ENCODE measurements at places on chromosomes 7 and 10.
A peak's percentile ranks its signal among the peaks of the same experiment; 100 is the strongest.

DNA sequence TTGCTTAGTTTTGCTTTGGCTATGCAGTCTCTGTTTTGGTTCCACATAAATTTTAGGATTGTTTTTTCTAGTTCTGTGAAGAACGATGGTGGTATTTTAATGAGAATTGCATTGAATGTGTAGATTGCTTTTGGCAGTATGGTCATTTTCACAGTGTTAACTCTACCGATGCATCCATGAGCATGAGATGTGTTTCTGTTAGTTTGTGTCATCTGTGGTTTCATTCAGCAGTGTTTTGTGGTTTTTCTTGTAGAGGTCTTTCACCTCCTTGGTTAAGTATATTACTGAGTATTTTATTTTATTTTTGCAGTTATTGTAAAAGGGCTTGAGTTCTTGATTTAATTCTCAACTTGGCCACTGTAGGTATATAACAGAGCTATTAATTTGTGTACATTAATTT, 78.2 kb upstream of the ZNF92 start:
- DNase-seq, result no peak
- no peak overlapping the region for H3K4me3 ChIP-seq
- H3K27ac ChIP-seq, result no peak overlapping the region
- no peaks in the 10 kb centered on the region for H3K36me3 ChIP-seq

- H3K4me1 ChIP-seq, result no peaks in the 10 kb centered on the region
- no peaks in the 10 kb centered on the region for H3K36me3 ChIP-seq
- no peak overlapping the region for H3K4me3 ChIP-seq
- no peak for DNase-seq
- H3K27me3 ChIP-seq, result no peaks in the 10 kb centered on the region
Measured at GRCh38 chr7:106671160-106671559, 10.2 kb upstream of the CCDC71L start.

- H3K27me3 ChIP-seq, result no peaks in the 10 kb centered on the region
- H3K36me3 ChIP-seq, result no peaks in the 10 kb centered on the region
- no peak overlapping the region for H3K4me3 ChIP-seq
Measured at GRCh38 chr10:33817605-33818004, 483.1 kb upstream of the NRP1 start.

DNA sequence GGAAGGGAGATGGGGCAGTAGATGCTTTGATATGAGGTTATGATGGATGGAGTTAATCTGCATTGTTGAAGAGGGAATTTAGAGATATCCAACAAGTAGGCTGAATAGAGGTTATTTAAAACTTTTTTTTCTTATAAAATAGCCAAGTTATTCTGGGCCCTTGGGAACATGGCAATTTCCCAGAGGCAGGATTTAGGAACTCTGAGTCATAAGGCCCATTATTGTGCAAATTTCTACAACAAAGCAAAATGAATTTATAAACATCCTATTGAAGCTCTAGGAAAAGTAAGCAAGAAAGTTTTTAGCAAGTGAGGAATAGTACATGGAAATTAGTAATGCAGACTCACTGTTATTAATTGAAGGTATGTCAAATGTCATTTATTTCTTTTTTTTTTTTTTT, 160.9 kb upstream of the NPY start:
- DNase-seq, result no peak
- no peaks in the 10 kb centered on the region for H3K27me3 ChIP-seq
- no peak overlapping the region for H3K4me3 ChIP-seq
- no peaks in the 10 kb centered on the region for H3K4me1 ChIP-seq

- H3K36me3 ChIP-seq, result no peaks in the 10 kb centered on the region
- no peak overlapping the region for H3K4me3 ChIP-seq
- H3K27ac ChIP-seq, result no peak overlapping the region
- no peaks in the 10 kb centered on the region for H3K4me1 ChIP-seq
- no peak for DNase-seq
Measured at GRCh38 chr10:121702351-121703320, 104.4 kb upstream of the FGFR2 start.

GRCh38 chr10:83801983-83802382, 337.3 kb upstream of the GHITM start:
- no peak overlapping the region for H3K4me3 ChIP-seq
- DNase-seq, result no peak
- no peaks in the 10 kb centered on the region for H3K36me3 ChIP-seq
- H3K27ac ChIP-seq, result no peak overlapping the region
- H3K4me1 ChIP-seq, result no peaks in the 10 kb centered on the region

- H3K4me1 ChIP-seq, result no peaks in the 10 kb centered on the region
- H3K27ac ChIP-seq, result no peak overlapping the region
- no peak overlapping the region for H3K4me3 ChIP-seq
- no peak for DNase-seq
Measured at GRCh38 chr7:3807824-3808223, 506.8 kb downstream of the SDK1 start.

DNA sequence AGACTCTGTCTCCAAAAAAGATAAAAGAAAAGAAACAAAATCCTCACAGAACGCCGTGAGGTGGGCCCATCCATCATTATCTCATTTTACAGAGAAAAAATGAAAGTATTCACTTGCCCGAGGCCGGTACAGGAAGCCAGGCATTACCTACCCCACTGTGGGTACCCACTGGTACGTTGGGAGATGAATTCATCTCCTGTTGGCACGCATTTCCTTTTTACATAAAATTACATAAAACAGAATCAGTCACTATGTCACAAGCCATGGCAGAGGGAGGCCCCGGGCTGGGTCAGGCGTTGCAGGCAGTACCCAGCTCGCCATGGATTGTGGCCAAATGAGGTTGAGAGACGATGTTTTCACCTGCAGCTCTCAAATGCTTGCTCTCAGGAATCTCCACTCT, 38.6 kb upstream of the TNRC18 start:
- H3K27me3 ChIP-seq, result no peaks in the 10 kb centered on the region
- no peak overlapping the region for H3K4me3 ChIP-seq
- H3K4me1 ChIP-seq, result peaks cover 14% of the 10 kb centered on the region
- no peak for DNase-seq

DNA sequence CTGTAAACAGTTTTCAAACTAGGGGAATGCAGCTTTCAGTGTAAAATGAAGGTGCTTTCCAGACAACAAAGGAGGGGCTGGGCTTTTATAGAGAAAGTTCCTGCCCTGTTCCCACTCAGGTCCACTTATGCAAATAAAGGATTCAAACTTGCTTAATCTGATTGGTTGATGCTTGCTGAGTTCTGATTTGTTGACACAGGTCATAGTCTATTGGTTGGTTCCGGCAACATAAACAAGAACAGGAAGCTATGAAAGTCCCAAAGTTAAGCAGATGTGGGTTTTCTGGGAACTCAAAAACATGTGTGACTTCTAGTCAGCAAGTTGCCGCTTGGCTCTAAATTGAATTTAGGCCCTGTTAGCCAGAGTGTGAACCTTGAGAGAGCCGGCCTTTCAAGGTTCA, 194.2 kb upstream of the SVIL start:
- H3K27ac ChIP-seq, result peak overlapping the region; percentile 27
- H3K4me3 ChIP-seq, result no peak overlapping the region
- H3K36me3 ChIP-seq, result no peaks in the 10 kb centered on the region
- H3K27me3 ChIP-seq, result no peaks in the 10 kb centered on the region

- H3K4me1 ChIP-seq, result no peaks in the 10 kb centered on the region
- no peak for DNase-seq
- no peak overlapping the region for H3K4me3 ChIP-seq
Measured at GRCh38 chr10:822661-823367, 108.7 kb downstream of the LARP4B start.

DNA sequence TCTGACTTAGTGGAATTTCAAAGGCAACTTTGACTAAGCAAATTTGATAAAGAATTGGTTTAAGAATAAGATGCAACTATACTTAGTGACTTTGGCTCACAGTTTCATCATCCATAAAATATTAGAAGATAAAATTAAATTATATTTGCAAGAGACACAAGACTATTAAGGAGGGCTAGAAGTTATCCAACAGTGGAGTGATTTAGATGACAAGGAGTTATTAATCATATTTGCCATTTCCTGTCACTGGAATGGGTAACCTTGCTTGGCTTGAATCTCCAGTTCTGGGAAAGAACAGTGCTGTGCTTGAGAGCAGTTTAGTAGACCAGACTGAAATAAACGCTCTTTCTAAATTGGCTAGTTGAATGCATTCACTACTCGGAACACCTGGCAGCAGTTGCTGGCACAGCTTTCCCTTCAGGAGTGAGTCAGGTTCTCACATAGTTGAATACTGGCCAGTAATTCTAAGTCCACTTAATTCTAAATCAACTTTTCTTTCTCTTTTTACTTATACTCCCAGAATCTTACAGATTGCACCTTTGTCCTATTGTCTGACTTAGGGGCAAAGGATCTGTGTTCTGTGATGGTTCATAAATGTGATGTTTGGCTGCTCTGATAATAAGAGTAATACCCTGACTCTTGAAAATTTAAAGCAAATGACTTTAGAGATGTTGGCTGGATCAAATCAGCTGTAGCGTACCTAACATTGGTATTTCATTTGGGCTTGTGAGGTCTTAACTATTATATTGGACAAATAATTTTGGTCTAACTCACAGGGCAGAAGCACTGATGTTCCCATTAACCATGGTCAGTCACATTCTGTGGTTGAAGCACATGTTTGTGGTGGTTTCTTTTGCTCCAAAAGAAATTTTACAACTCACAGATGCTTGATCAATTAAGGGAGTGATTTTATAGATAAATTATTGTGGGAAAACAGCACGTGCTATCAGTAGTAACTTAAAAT, 16.6 kb downstream of the STMP1 start:
- H3K4me3 ChIP-seq, result no peak overlapping the region
- peaks cover 23% of the 10 kb centered on the region for H3K4me1 ChIP-seq
- H3K27ac ChIP-seq, result no peak overlapping the region
- H3K36me3 ChIP-seq, result no peaks in the 10 kb centered on the region

- no peak overlapping the region for H3K27ac ChIP-seq
- peaks cover 21% of the 10 kb centered on the region for H3K36me3 ChIP-seq
- no peaks in the 10 kb centered on the region for H3K27me3 ChIP-seq
- no peaks in the 10 kb centered on the region for H3K4me1 ChIP-seq
Measured at GRCh38 chr7:116560021-116560970, 35.5 kb downstream of the CAV1 start.

DNA sequence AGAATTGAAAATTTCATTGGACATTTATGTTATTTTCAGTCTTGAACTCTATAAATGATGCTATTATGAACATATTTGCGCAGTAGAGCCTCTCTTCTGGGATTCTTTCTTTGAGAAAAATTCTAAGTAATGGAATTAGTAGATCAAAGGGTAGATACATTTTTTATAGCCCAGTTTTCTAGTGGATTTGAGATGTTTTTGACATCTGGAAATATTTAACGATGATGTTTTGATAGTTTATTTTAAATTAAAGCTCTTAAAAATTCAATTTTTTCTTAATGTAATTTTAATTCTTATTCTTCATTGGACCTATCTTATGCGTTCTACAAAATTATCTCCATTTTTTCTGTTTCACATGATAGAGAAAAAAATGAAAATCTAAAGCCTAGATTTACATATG, 103.0 kb downstream of the ADAM22 start:
- H3K27me3 ChIP-seq, result no peaks in the 10 kb centered on the region
- H3K4me1 ChIP-seq, result no peaks in the 10 kb centered on the region
- H3K27ac ChIP-seq, result no peak overlapping the region
- H3K36me3 ChIP-seq, result no peaks in the 10 kb centered on the region
- no peak overlapping the region for H3K4me3 ChIP-seq

GRCh38 chr10:88651101-88651551, 13.1 kb upstream of the LIPF start:
- no peak overlapping the region for H3K4me3 ChIP-seq
- DNase-seq, result no peak
- no peak overlapping the region for H3K27ac ChIP-seq

DNA sequence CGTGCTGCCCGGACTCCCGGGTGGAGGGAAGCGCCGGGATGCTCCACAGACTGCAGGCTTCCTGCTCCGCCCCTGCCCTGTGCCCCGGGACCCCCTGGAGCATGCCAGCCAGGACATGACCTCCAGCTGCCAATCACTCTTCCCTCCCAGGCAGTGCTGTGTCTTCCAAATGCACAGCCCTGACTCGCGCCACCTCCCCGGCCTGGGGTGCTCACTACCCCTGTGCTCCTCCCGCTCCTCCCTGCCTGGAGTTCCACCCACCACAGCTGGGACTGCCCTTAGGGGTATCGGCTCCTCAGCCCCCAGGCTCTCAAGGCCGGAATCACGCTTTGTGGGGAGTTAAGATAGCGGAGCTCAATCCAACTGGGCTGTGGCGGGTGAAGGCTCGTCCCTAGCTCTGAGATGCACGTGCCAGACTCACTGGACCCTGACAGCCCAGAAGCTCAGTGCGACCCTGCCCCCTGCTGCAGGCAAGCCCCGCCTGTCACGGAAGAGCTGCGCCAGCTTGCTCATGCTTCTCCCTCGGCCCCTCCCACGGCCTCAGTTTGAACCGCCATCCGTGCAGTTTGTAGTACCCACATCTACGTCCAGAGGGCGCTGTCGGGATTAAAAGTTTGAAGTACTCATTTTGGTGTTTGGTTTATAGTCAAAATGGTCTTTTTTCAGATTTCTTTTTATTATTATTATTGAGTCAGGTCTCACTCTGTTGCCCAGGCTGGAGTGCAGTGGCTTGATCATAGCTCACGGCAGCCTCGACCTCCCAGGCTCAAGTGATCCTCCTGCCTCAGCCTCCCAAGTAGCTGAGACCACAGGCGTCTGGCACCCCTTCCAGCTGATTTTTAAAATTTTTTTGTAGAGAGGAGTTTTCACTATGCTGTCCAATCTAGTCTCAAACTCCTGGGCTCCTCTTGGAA, 142.5 kb upstream of the TCERG1L start:
- no peak overlapping the region for H3K27ac ChIP-seq
- DNase-seq, result no peak
- H3K4me3 ChIP-seq, result peak overlapping the region; percentile 30
- no peaks in the 10 kb centered on the region for H3K27me3 ChIP-seq

DNA sequence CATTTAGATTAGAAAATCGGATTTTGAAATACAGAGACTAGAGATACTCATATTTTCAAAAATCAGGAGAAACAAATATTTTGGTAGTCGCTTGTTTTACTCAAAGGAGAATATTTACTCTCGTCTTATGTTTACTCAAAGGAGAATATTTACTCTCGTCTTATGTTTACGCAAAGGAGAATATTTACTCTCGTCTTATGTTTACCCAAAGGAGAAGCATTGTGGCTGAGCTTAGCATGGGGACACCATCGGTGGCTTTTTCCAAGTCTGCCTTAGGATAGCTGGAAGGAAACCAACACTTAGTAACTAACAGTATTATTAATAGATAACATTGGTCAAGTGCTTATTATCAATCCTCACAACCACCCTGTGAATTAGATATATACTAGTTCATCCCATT, 71.8 kb downstream of the SNX10 start:
- no peaks in the 10 kb centered on the region for H3K27me3 ChIP-seq
- H3K36me3 ChIP-seq, result no peaks in the 10 kb centered on the region
- no peak for DNase-seq

DNA sequence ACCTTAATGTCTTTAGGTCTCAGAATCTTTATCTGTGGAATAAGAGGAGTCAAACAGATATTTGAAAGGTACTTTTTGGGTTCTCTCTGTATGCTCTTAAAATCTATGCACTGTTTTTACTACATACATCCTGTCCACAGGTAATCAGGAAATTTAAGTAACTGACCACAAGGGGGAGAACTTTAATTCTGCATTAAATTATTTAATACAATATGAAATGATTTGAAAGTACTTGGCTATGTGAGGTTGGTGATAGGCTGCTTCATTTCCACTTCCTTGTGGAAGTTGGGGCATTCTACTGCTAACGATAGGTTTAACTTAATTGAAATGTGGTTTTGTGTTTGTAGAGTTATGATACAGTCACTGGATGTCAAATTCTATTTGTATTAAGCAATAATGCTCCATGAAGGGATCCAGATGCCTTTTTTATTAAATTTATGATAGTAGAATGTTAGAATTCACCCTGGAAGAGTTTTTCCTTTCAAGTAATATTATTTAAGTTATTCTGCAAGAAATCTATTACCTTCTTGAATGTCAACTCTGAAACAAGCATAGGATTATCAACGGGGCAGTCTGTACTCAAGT, 6.0 kb downstream of the TEX47 start:
- H3K27me3 ChIP-seq, result no peaks in the 10 kb centered on the region
- H3K4me3 ChIP-seq, result no peak overlapping the region
- DNase-seq, result no peak
- H3K4me1 ChIP-seq, result no peaks in the 10 kb centered on the region
- no peak overlapping the region for H3K27ac ChIP-seq
- H3K36me3 ChIP-seq, result no peaks in the 10 kb centered on the region

Measured in vagina (tissue), 2 donors.